ENCODE measurements at places on chromosomes 7 and 10. TPM values are rescaled to one million over a fixed set of nuclear protein-coding genes. Genes with fewer than 3 reads are reported as not detected.

The TAS2R3 gene
- total RNA-seq, result 3.8 TPM

The HOXA4 gene
- 1.0 TPM for total RNA-seq

The CPA4 gene
- not detected for total RNA-seq

The CDNF gene
- 2.4 TPM for total RNA-seq

The CYP26C1 gene
- total RNA-seq, result 0.39 TPM

The PTF1A gene
- total RNA-seq, result not detected

The RAB19 gene
- total RNA-seq, result 4.7 TPM
